ENCODE measurements at places on chromosomes 2 and 18.

GRCh38 chr2:84373391-84373790, 85.7 kb downstream of the SUCLG1 start:
- no peak for DNase-seq

- DNase-seq, result peak; percentile 91
These were observed 34.9 kb downstream of the RAB10 start for GRCh38 chr2:26068602-26069298.

GRCh38 chr2:215749092-215749957, 264.0 kb downstream of the MREG start:
- DNase-seq, result no peak

- DNase-seq, result peak; percentile 46
These were observed 266.5 kb downstream of the PTGR3 start for GRCh38 chr18:74942319-74942910.

DNA sequence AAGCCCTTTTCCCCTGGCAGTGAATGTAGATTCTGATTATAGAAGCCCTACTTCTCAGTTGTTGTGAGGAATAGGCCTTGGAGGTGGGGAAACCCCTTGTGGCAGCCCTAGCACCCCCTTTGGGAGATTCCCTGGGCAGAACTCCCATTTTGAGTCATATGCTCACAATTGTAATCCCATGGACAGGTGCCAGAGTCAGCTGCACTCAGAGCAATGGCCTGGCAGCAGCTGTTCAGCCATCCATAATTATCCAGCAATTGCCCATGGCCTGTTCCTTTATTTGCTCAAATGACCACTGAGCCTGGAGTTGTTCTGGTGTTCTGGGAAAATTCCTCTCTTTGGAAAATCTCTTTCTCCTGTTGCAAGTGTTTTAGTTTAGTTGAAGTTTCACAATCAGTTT, 71.7 kb downstream of the PTRHD1 start:
- DNase-seq, result peak; percentile 12

DNA sequence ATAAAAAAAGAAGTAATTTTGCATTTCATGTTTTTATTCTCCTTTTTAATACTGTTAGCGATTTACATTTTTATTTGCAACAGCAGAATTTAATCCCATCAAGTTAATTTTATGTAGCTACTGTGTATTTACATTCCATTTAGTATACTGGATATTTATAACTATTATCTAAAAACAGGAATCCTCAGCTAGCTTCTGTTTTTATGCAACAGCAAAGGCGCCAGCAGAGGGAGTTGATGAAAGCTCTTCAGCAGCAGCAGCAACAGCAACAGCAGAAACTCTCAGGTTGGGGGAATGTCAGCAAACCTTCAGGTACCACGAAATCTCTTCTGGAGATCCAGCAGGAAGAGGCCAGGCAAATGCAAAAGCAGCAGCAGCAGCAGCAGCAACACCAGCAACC, 26.2 kb upstream of the SNORC start:
- no peak for DNase-seq

DNA sequence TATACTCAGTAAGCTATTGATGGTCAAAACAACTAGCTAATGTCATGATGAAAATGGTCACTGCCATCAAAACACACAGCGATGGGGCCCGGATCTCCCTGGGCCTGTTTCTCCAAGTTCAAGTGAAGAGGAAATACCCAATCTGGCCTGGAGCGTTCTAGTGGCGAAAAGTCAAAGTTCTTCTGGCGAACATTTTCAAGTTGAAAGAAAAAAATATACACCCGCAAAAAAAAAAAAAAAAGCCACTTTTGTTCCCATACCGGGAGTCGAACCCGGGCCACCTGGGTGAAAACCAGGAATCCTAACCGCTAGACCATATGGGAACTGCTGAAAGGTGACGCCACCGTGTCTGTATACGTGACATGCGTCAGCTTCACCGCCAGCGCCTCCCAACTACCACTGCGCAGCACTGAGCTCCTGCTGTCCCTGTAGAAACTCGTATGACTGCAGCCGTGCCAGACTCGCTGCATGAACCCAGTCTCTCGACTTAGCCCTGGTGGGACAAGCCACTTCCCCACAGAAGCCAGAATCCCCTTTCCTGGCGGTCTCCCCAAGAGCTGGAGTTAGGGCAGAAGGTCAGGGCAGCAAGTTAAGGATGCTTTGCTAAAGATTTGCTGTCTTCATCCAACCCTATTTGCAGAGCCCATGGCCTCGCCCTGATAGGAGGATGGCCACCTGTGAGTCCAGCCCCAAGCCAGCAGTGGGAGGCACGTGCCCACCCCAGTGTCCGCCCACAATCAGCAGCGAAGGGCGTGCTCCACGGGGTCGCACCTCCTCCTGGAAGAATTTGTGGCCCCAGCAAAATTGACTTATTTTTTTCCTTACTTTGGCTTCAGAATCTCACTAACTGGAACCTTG, 5.6 kb upstream of the IMP4 start:
- peak; percentile 60 for DNase-seq

DNA sequence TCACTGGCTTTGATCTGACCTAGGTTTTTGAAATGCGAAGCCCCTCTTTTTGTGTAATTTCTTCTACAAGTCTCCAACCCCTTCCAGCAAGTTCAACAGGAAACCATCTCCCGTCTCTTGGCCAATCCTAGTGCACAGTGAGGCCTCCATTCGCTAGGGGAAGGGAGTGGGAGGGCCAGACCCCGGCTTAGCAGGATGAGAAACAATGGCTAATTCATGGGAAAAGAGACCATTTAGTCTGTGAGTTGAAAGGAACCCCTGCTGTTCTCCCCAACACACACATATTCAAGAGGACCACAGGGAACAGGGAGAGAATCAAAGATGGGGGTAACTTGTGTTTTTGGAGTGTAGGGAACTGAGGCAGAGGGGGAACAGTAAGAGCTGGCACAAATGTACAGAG, 83.0 kb downstream of the RTN4 start:
- no peak for DNase-seq

GRCh38 chr2:204024503-204024902, 87.9 kb downstream of the ICOS start:
- peak; percentile 72 for DNase-seq

GRCh38 chr2:69141061-69141460, 128.1 kb downstream of the ANTXR1 start:
- DNase-seq, result no peak

GRCh38 chr2:165648801-165649200, 145.2 kb downstream of the GALNT3 start:
- no peak for DNase-seq

DNA sequence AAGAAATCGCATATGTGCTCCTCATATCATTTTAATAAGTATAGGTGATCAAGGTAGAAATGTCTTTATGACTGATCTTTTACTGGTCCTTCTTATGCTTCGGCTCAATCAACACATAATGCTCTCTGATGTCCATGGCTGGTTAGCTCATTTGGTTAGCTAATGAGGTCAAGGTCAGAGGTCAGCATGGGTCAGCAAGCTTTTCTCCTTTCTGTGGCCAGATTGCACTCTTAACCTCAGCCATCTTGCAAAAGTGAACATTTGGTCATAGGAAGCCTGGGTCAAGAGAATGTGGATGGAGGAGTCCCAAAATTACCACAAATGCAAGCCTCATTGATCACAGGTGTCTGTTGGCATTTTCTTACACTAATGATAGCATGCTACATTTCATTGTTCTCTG, 35.4 kb upstream of the DARS1 start:
- no peak for DNase-seq

- DNase-seq, result no peak
These were observed 771.2 kb upstream of the LINC00305 start for GRCh38 chr18:64919971-64920570.

DNA sequence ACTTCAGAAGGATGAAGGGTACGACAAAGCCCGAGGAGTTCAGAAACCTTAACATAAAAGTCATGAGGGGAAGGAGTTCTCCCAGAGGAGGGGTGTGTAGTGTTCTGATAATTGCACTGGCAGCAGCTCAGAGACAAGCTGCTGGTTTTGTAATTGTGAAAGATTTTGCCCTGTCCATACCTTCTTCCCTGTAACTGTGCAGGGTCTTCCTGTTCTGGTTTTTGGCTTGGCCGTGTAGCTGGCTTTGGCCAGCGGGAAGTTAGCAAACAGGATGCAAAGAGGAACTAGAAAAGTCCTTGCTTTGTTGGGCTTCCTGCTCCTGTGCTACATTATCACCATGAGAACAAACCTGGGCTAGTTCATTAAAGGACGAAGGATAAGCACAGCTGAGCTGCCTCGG, 160.8 kb downstream of the LPIN1 start:
- DNase-seq, result no peak

DNA sequence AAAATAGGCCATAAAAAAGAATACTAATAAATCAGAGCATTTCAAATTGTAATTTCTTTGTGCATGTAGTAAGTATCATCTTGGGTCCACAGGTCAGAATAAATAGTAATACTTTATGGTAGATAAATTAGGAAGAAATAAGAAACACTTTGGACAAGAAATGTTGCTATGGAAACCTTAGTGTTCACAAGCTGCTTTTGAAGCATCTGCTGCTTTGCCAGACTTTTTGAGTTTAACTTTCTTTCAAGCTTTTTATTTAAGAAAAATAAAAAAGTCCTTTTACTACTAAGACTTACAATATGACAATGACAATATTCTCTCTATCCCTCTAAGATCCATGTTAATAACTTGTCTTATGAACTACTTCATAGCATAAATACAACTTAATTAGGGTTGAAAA, 690.7 kb upstream of the FSHR start:
- no peak for DNase-seq

DNA sequence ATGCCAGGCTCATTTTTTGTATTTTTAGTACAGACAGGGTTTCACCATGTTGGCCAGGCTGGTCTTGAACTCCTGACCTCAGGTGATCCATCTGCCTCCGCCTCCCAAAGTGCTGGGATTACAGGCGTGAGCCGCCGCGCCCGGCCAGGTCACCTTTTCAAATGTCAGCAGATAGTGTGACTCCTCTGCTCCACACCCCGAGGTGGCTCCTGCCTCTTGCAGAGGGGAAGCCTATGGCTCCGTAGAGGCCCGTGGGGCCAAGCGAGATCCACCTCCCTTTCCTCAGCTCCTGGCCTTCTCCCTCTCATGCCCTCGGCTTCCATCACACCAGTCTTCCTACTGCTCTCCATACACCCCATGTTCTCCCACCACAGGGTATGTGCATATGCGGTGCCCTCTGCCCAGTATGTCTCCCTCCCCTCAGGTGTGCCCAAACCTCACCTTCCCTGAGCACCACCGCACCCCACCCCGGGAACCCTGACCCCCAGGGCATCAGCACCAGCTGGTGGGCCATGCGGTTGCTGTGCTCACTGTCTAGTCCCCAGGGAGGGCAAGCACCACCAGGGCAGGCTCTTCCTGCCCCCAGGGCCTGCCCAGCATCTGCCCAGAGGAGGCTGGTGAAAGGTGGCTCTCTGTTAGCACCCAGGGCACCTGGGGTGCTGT, 10.7 kb downstream of the GPR17 start:
- DNase-seq, result no peak

GRCh38 chr2:56209701-56210100, 25.9 kb downstream of the CCDC85A start:
- no peak for DNase-seq

DNA sequence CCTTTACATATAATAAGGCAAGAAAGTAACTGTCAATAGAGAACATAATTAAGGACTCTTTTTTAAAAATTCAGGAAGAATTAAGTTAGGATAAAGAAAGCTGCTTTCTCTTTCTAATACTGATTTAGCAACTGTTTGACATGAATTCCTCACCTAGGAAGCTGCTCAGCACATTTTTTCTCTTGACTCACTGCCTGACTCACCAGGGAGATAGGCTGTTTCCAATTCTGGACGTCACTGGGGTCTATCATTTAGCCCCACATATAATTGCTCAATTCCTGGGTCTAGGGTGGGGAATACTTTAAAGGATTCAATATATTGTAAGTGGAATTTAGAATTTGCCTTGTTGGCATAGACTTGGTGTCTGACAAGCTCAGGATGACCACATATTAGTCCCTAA, 50.8 kb upstream of the UGP2 start:
- no peak for DNase-seq

DNA sequence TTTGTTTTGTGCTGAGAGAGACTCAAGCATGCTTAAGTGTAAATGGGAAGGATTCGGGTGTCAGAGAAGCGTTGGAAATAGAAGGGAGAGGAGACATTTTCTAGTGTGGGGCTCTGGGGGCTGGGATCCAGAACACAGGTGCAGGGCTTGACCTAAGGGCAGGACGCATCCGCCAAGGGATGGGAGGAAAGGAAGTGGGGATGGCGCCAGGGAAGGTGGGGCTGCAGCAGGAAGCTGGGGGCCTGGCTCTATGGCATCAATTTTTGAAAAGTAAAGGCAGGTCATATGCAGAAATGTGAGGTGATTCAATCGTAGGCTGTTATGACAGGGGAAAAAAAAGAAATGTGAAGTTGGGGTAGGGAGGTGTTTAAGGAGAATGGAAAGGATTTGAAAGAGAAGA, 143.2 kb upstream of the SERTAD2 start:
- no peak for DNase-seq

DNA sequence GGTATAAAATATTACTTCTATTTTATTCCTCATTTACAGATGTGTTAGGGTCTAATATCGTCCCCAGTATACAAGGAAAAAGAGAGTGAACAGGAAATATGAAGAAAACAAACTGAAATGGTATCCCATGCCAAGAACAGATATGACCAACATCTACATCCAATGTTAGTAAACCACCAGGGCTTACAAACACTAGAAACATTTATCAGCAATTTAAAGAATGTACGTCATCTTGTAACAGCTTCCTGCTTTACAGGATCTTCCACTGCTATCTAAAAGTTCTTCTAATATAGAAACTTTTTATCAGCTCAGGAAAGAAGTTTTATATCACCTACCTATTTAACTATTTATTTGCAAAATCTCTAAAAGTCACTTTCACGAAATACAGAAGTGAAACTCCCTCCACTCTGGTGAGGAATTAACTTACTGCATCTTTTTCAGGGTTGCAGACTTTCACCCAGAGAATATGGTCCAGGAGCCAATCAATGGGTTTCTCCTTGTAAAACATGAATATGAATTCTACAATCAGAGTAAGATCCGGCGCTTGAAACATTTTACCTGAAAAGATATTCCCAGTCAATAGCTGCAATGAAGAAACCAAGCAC, 35.2 kb downstream of the UNC50 start:
- DNase-seq, result no peak

GRCh38 chr2:48069769-48070168, 163.5 kb upstream of the FBXO11 start:
- DNase-seq, result no peak

DNA sequence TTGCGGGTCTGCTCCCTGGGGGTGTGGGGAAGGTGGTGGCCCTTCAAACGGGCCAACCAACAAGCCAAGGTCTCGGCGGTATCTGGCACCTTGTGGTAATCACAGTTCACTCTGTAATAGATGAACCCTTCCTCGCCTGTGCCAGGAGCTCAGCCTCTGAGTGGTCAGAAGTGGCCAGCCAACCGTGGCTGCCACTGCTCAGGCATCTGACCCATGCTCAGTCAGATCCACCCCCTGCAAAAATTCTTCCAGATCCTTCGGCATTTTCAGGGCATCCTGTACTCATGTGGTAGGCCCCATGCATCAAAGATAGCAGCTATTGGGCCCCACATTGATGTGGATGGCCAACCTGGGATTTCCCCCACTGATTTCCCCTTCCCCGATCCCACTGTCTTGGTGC, 39.6 kb upstream of the SERPINE2 start:
- DNase-seq, result no peak

All from activated CD4-positive, alpha-beta T cell treated with anti-CD3 and anti-CD28 coated beads, Interleukin-2, amount 50 U/mL, for 16 hours (primary cell).